Pancreas (tissue), 10 donors: ENCODE measurements at places on chromosomes 5 and 9. TPM values are rescaled to one million over a fixed set of nuclear protein-coding genes. Genes with fewer than 3 reads are reported as not detected.

DNA sequence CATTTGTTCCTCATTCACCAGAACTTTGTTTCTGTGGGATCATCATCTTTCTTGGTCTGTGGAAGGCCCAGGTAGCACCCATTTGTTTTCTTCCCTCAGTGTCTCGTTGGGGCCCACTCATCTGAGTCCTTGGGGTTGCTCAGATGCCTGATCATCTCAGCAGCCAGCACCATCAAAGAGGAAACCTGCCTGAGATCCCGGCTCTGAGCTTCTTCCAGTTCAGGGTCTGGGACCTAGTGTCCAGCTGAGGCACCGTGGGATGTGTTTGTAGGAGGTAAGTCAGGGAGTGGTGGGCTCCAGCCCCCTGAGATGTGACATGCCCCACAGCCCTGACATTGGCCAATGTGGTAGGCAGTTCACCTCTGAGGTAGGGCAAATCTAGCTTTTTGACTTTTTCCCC is 9.4 kb upstream of the CD180 start:
- no peaks in the 10 kb centered on the region for H3K4me1 ChIP-seq
- no peaks in the 10 kb centered on the region for H3K27me3 ChIP-seq
- peak overlapping the region; percentile 24 for H3K27ac ChIP-seq

DNA sequence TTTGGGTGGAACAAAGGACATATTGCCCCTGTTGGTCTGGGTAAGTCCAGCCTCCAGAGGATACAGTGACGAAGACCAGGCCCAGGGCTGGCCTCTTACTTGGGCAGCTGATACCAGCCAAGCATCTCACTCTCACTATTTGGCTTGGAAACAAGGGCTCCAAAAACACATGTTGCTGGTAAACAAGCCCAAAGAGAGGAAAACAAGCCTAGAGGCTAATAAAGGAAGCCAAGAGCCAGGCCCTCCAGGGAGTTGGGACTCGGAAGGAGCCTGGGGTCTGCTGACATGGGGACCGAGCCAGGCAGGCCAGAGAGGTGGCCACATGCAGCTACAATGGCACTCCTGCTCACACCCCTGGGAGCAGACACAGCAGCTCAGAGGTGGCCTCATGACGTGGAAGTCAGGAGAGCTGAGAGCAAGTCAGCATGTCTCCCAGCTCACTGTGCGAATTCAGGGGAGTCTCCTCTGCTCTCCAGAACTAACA is 5.7 kb downstream of the SPARC start:
- DNase-seq = no peak
- no peaks in the 10 kb centered on the region for H3K4me1 ChIP-seq
- H3K27me3 ChIP-seq = no peaks in the 10 kb centered on the region
- no peaks in the 10 kb centered on the region for H3K36me3 ChIP-seq
- H3K27ac ChIP-seq = no peak overlapping the region

Gene LEAP2
- total RNA-seq = 0.55 TPM

Gene WDR38
- not detected for total RNA-seq

- H3K4me1 ChIP-seq = no peaks in the 10 kb centered on the region
- H3K27ac ChIP-seq = no peak overlapping the region
- H3K4me3 ChIP-seq = no peak overlapping the region
Measured at GRCh38 chr5:84036842-84037241, 316.2 kb upstream of the HAPLN1 start.

Gene IL13
- total RNA-seq = not detected

Gene ANKDD1B
- total RNA-seq = 0.60 TPM

Gene PCSK5
- 5.6 TPM for total RNA-seq

DNA sequence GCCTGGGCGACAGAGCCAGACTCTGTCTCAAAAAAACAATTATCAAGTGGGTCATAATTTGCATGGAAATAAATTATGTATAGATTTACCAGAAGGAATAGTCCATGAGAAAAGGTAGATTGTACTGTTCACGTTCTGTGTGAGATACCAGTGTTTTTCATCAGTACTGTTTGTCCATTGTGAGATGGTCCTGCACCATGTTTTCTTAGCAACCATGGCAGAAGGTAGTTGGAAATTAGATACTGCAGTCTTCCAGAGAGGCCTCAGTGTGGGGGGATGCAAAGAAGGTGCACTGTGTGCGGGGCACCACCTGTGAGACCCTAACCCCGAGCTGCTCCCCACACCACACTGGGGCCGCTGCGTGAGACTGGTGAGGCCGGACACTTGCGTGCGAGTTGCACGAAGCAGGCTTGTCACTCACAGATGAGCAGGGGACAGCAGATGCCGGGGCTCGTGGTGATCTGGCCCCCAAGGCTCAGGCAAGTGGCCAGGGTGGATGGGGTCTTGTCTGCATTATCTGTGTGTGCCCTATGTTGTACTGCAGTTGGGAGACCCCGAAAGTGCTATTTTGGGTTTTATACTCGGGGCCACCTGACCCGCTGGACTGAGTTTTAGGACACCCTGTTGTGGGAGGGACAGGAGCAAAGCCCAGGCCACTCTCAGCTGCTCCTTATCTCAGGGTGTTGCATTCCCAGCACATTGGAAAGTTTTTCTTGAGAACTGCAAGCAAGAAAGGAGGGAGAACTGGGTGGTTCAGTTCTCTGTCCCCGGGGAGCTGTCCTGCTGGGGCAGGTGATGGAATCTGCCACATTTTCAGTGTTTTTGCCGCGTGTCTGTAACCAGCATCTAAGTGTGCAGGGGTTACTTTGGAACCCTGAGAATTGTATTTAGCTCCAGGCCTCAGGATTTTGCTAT is 61.9 kb downstream of the EHMT1 start:
- H3K27me3 ChIP-seq = no peaks in the 10 kb centered on the region
- H3K4me1 ChIP-seq = peaks cover 8% of the 10 kb centered on the region
- no peak for DNase-seq
- no peak overlapping the region for H3K4me3 ChIP-seq

- no peak for DNase-seq
- H3K4me3 ChIP-seq = no peak overlapping the region
- H3K36me3 ChIP-seq = no peaks in the 10 kb centered on the region
- H3K4me1 ChIP-seq = no peaks in the 10 kb centered on the region
Measured at GRCh38 chr9:36677611-36678010, 104.9 kb downstream of the MELK start.

Gene NHP2
- 50.3 TPM for total RNA-seq

DNA sequence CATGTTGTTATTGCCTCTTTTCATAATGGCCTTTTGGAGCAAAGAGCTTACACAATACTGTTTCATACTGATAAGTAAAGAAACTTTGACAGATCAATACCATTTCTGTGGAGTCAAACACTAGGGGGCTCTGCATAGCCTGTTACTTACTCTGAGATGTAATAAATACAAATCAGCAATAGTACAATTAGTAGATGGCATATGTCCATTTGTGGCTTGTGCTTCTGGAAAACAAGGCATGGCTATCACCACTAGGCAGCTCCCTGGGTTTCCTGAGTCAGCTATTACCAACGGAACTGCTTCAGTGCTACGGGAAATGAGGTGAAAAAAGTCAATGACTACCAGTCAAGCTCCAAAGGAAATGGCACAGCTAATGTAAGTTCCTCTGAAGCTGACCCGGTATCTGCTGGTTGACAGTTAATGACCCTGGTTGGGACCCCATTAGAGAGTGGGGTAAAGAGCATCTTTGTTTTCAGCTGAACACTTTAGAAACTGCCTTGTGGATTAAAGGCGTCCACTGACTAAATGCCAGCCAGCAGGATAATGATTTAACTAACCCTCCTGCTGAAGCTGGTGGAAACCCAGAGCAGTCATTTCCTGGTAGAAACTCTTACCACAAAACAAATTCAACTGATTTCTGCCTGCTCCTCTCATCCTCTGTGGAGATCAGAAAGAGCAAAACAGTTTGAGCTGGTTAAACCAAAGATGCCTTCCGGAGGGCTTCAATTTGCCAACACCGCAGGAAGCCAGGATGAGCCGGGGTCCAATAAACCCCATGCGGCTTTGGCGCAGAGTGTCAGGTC is 69.0 kb upstream of the FAM169A start:
- no peak overlapping the region for H3K27ac ChIP-seq
- H3K36me3 ChIP-seq = no peaks in the 10 kb centered on the region
- no peaks in the 10 kb centered on the region for H3K4me1 ChIP-seq
- no peak for DNase-seq
